Panc1 (cell line): ENCODE measurements at places on chromosomes 1 and 21. TPM values are rescaled to one million over a fixed set of nuclear protein-coding genes. Genes with fewer than 3 reads are reported as not detected.
A peak's percentile ranks its signal among the peaks of the same experiment; 100 is the strongest.

DNA sequence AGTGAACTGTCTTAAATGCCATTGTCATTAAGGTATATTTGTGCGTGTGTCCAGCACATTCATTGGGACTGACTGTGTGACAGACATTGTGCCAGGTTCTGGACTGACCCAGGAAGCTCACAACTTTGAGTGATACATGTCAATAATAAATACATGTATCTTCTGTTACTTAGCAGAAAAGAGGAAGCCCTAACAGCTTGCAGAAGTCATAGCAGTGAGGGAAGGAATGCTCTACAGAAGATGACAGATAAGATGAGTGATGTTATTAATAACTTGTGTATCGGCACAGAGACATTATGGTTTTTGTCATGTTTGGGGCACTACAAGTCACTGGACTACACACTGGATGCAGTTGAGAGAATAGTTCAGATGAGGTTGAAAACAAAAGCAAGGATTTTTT, 1.2 kb upstream of the SRSF11 start:
- no peak for DNase-seq
- no peaks in the 10 kb centered on the region for H3K27me3 ChIP-seq
- peaks cover 26% of the 10 kb centered on the region for H3K36me3 ChIP-seq
- peaks cover 33% of the 10 kb centered on the region for H3K4me1 ChIP-seq

GRCh38 chr1:3482378-3482849, 27.9 kb downstream of the ARHGEF16 start:
- DNase-seq = peak; percentile 50
- H3K4me3 ChIP-seq = no peak overlapping the region
- peaks cover 14% of the 10 kb centered on the region for H3K4me1 ChIP-seq
- no peak overlapping the region for H3K27ac ChIP-seq
- H3K36me3 ChIP-seq = no peaks in the 10 kb centered on the region
- H3K27me3 ChIP-seq = no peaks in the 10 kb centered on the region

Gene BATF3
- total RNA-seq = 2.4 TPM

GRCh38 chr1:31708324-31708723, 4.5 kb upstream of the COL16A1 start:
- H3K27me3 ChIP-seq = no peaks in the 10 kb centered on the region
- DNase-seq = no peak
- H3K4me3 ChIP-seq = no peak overlapping the region
- H3K36me3 ChIP-seq = no peaks in the 10 kb centered on the region
- no peak overlapping the region for H3K27ac ChIP-seq
- peaks cover 32% of the 10 kb centered on the region for H3K4me1 ChIP-seq

DNA sequence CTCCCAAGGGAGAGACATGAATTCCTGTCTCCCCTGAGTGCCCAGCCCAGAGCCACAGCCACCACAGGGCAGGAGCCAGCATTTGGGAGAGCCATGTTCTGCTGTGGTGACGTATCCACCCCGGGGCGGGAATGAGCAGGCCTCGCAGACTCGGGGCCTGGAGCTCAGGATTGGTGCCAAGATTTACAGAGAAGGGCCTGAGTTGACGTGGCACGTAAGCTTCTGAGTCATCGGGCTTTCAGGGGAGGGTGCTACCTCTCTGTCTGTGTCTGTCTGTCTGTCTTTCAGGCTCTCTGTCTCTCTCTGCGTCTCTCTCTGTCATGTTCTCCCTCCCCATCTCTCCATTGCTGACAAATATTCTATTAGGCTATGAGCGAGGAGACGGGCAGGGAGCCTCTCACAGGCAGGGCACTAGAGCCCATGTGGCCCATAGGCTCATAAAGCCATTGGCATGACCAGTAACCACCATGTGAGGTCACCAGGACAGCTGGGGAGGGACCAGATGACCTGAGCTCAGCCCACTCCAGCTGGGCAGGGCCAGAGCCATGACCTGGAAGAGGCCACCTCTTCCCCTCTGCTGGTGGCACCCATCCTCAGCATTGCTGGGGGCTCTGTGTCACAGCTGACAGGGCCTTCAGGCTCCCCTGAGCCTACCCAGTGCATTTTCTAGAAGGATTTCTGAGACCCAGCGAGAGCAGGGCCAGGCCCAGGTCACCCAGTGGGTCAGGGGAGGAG, 300.0 kb upstream of the VAMP3 start:
- peaks cover 11% of the 10 kb centered on the region for H3K4me1 ChIP-seq
- peak; percentile 90 for DNase-seq
- no peaks in the 10 kb centered on the region for H3K27me3 ChIP-seq

Gene TRIM17
- 1.2 TPM for total RNA-seq

GRCh38 chr1:174266991-174267612, 107.8 kb downstream of the RABGAP1L start:
- no peak overlapping the region for H3K27ac ChIP-seq
- H3K27me3 ChIP-seq = no peaks in the 10 kb centered on the region
- no peak overlapping the region for H3K4me3 ChIP-seq
- H3K36me3 ChIP-seq = no peaks in the 10 kb centered on the region

DNA sequence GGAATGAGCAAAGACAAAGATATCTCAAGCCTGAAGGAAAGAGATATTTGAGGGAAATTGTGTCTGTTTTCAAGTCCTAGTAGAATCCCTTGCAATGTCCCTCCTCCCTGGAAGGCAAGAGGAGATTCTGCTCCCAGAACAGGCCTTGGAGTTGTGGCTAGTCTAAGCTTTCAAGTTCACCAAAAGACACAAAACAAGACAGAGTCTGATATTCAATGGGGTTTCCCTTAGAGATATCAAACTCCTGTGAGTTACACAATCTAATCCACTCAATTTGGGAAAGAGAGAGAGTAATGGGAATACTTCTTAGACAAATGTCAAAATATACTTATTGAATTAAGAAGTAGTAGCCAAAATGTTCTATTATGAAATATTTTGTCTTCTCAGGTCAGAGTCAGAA, 162.8 kb upstream of the ADAMTS5 start:
- H3K4me3 ChIP-seq = no peak overlapping the region
- DNase-seq = no peak
- H3K36me3 ChIP-seq = no peaks in the 10 kb centered on the region
- H3K27me3 ChIP-seq = no peaks in the 10 kb centered on the region
- no peaks in the 10 kb centered on the region for H3K4me1 ChIP-seq

- no peak for DNase-seq
- H3K4me1 ChIP-seq = peaks cover 22% of the 10 kb centered on the region
Measured at GRCh38 chr1:152036267-152037216, at the start of gene S100A11. TSS of gene S100A11 (minus strand) at chr1:152037004. CDS start at chr1:152036915, 89 bp downstream.

Gene ZMYND12
- 0.57 TPM for total RNA-seq
